ENCODE measurements at places on chromosomes 4 and X. TPM values are rescaled to one million over a fixed set of nuclear protein-coding genes. Genes with fewer than 3 reads are reported as not detected.

DNA sequence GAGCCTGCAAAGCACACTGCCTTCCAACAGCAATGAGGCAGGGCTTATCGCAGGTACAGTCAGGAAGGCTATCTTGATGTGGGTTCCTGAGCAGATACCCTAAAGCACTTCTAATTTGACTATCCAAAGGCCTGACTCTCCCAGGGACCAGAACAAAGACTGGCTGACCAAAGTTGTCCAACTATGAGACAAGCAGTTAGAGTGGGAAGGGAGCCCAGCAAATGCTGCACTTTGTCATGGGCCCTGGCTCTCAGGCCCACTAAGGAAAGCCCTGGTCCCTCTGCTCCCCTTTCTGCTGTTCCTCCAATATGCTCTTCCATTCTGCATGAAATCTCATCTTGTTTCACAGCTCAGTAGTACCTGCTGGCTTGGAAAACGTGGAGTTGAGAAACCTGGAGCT lies 391.0 kb downstream of the RAB28 start:
- DNase-seq = no peak

- DNase-seq = no peak
Measured at GRCh38 chr4:121462660-121463261, 81.9 kb upstream of the QRFPR start.

DNA sequence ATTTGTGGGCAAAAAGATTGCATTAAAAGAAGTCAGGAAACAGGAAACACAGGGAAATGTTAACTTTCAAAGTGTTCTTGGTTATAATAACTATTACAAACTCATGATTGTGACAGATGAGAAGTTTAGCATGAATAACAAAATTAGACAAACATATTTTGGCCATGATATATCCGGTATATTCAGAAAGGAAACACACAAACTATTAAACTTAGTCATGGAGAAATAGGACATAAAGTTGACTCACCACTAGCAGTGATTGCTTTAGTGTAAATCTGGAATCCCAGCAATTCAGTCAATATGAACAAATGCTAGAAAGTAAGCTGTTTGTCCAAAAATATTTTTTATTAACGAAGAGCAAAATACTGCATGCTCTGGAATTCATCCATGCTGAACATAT lies 1299.9 kb downstream of the C4orf33 start:
- DNase-seq = no peak

GRCh38 chrX:103818842-103819619 lies 13.0 kb downstream of the RAB9B start:
- no peak for DNase-seq

- DNase-seq = no peak
Measured at GRCh38 chr4:528835-529234, 29.8 kb downstream of the PIGG start.

DNA sequence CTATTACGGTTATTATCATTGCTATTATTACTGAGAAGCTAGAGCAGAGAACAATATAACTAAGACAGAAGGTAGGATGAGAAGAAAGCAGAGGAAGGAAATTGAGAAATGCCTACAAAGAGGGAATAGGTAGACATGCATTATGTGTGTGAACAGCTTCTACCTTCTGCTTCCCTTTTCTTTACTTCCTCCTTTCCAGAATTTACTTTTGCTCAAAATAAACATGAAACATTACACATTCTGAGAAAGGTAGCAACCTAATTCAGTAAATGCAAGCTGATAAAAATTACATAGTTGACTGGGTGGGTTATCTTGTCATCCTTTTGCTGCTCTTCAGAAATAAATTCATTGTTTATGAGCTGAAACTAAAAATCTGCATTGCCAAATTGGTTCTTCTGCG lies 54.6 kb downstream of the AMOT start:
- DNase-seq = no peak

DNA sequence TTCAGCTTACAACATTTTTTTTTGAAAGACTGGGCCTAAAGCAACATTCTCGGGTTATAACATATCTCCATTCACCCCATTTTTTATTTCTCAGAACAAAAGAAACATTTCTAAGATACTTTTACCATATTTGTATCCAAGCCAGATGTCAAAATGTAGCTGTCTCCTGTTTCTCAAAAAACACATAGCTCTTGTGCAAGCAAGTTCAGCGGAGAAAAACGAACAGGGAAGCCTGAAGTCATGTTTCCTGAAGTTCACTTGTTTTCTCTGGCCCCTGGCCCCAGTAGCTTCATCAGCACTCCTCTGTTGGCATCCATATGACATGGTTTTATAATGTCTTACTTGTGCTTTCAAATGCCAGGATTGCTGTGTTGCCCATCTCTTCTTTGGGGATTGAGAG lies 218.2 kb downstream of the BANK1 start:
- DNase-seq = no peak

- no peak for DNase-seq
Measured at GRCh38 chr4:173167758-173168395, 734 bp upstream of the GALNT7 start.

GRCh38 chr4:102137217-102137616 lies 208.1 kb downstream of the SLC39A8 start:
- no peak for DNase-seq

DNA sequence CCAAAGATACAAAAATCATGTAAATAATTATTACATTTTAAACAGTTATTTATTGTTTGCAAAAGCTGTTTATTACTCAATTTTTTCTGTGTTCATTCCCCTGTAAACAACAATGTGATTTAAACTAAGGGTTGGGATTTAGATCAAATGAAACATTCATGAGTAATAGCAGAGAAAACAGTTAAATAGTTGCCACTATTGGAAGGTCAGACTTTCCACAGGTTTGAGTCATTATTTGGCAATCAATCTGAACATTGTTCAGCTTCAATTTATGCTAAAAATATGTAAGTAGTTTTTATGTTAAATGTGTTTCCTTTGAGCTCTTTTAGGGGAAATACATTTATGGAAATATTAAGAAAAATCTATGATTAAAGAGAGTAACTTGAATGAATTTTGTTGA lies 144.9 kb downstream of the STIM2 start:
- DNase-seq = no peak

Gene NLGN3
- total RNA-seq = 0.87 TPM

Gene CCKAR
- not detected for total RNA-seq

Gene RGN
- 0.33 TPM for total RNA-seq

Measured in chondrocyte (in vitro differentiated cells).